Esophagus squamous epithelium (tissue), 5 donors: ENCODE measurements at places on chromosomes 4 and X. TPM values are rescaled to one million over a fixed set of nuclear protein-coding genes. Genes with fewer than 3 reads are reported as not detected.

DNA sequence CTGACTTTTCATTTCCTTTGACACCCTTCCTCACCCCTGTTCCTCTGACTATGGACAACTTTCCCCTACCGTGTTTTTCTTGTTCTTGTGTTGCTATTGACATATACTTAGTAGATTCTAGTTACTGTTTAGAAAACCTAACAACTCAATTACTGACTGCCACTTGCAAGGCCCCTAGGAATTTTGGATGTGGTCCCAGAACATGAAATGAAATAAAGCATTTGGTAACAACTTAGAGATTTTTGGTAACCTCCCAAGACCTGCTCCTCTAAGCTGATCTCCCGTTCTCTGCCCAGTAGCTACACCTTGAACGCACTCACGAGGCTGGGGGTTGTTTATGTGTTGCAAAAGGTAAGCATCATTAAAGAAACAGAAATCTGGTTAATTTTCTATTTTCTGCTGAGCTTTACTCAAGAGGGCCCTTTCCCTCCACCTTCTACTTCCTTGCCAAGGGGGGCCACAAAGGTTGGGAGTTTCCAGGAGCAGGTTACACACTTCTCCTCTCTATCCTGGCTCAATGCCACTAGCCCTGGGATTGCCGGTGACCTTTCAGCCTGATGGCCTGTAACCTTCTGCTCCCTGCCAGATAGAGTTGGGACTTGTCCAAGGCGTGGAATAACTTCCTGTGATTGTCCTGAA is 20.5 kb downstream of the GAB3 start:
- no peaks in the 10 kb centered on the region for H3K36me3 ChIP-seq
- no peak overlapping the region for H3K4me3 ChIP-seq
- no peaks in the 10 kb centered on the region for H3K27me3 ChIP-seq
- H3K27ac ChIP-seq = peak overlapping the region; percentile 77
- peaks cover 7% of the 10 kb centered on the region for H3K4me1 ChIP-seq
- no peak for DNase-seq

DNA sequence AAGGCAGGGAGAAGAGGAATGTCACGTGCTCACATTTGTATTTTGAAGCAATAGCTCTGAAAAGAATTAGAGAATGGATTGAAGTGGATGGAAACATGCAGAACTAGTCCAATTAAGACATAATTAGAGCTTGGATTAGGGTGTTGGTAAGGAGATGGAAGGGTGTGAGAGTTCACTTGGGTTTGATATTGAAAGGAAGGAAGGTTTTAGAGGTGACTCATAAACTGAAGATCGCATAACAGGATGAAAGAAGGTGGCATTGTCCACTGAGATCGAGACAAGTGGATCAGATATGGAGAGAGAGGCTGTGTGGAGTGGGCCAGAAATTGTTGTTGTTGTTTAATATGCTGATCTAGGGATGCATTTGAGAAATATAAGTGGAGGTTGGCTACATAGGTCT is 244.0 kb upstream of the SMIM31 start:
- no peak overlapping the region for H3K4me3 ChIP-seq
- H3K36me3 ChIP-seq = no peaks in the 10 kb centered on the region

DNA sequence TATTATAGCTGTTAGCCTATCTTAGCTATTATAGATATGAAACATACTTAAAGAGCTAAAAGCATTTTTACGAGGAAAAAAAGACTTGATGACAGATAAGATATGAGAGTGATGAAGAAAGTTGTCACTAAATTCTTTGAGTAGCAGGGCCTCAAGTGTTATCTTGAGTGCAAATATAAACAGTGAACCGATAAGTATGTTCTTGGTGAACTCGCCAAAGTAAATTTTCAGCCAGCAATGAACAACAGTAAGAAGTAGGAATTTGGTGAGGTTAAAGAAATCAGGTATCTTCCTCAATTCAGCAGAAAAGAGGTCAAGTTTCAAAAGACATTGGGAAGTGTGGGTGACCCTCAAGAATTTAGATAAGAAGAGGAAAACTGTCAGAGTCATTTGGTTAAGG is 471.8 kb upstream of the FTHL17 start:
- DNase-seq = no peak
- H3K36me3 ChIP-seq = no peaks in the 10 kb centered on the region
- no peaks in the 10 kb centered on the region for H3K4me1 ChIP-seq
- no peaks in the 10 kb centered on the region for H3K27me3 ChIP-seq
- H3K4me3 ChIP-seq = no peak overlapping the region
- no peak overlapping the region for H3K27ac ChIP-seq

GRCh38 chrX:39764441-39764914 is 333.3 kb downstream of the BCOR start:
- H3K27me3 ChIP-seq = no peaks in the 10 kb centered on the region
- no peak overlapping the region for H3K27ac ChIP-seq
- no peak overlapping the region for H3K4me3 ChIP-seq
- H3K36me3 ChIP-seq = no peaks in the 10 kb centered on the region
- H3K4me1 ChIP-seq = no peaks in the 10 kb centered on the region

DNA sequence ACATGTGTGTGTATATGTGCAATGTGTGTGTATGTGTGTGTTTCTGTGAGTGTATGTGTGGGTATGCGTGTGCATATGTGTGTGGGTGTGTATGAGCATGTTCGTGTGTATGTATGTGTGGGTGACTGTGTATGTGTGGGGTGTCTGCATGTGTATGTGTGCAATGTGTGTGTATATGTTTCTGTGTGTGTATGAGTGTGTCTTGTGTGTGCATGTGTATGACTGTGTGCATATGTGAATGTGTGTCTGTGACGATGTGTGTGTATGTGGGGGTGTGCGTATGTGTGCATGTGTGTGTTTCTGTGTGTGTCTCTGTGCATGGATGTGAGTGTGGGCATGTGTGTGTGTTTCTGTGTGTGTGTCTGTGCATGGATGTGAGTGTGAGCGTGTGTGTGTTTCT is 4.2 kb upstream of the ATP2B3 start:
- no peak overlapping the region for H3K27ac ChIP-seq
- no peak for DNase-seq
- H3K4me1 ChIP-seq = no peaks in the 10 kb centered on the region

- peaks cover 14% of the 10 kb centered on the region for H3K4me1 ChIP-seq
- no peaks in the 10 kb centered on the region for H3K27me3 ChIP-seq
These were observed 46.8 kb upstream of the GPR78 start for GRCh38 chr4:8533274-8533865.

GRCh38 chrX:84187533-84188319 is at the start of gene RPS6KA6:
RPS6KA6 (minus strand) TSS chrX:84188199; CDS start chrX:84187899, 300 bp downstream.
- H3K27ac ChIP-seq = peak within 1 kb of the TSS; percentile 74
- no peaks in the 10 kb centered on the region for H3K4me1 ChIP-seq
- H3K4me3 ChIP-seq = peak within 1 kb of the TSS; percentile 56
- H3K27me3 ChIP-seq = no peaks in the 10 kb centered on the region
- no peak for DNase-seq

Gene COX7B
- 786 TPM for total RNA-seq

Gene PPEF2
- total RNA-seq = not detected
